ENCODE measurements at places on chromosomes 7 and 10.

GRCh38 chr7:129831424-129832058, 121.2 kb downstream of the UBE2H start:
- DNase-seq: no peak

GRCh38 chr7:37062560-37062859, 338.2 kb upstream of the AOAH start:
- no peak for DNase-seq

GRCh38 chr10:124903111-124903510, 38.8 kb upstream of the ZRANB1 start:
- DNase-seq: no peak

DNA sequence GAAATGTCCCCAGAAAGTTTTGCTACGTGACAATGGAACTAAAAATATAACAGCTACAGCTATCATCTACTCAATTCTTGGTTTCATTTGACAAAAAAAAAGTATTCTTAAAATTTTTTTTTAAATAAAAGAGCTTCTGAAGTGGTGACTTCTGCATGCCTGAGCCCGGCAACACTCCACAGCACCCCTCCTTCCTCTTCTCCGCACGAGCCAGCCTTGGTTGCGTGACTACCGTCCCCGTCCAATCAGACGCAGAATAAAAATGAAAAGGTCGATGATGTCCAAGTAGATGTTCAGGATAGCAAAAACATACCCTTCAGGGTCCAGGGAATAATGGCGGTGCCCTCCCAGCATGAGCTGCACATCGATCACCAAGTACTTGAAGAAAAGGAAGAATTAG, 34.5 kb upstream of the GATAD1 start:
- DNase-seq: no peak

DNA sequence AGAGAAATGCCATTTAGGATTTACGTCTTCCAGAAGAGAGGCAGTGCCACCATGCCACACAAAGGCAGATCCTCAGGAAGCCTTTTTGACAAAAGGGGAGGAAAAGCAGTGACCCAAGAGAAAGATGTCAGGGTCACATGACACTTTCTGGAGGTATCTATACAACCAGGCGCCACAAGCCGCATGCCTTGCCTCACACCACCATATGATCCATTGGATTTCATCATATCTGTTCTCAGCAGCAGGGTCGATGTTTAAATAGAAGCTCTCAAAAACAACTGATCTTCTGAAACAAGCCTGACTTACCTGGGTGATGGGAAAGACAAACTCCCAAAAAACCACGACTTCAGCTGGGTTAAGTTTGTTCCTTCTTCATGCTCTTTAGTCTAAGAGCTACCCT, 52.5 kb upstream of the UNC5B start:
- DNase-seq: no peak

DNA sequence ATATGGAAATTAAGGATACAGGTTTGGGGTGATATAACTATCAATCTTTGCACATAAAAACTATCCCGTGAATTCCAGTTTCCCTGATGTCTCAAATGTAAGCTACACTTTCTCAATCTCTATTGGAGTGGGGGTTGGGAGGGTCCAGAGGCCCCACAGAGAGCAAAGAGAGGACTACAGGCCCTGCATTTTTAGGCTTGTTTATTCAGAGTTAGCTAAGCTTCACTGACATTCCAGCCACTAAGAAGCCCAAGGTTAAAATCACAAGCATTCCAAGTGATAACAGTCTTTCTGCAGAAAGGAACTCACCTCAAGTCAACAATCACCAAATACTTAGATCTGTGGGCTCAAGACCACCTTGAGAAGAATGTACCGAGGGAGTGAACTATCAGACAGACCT, 31.6 kb upstream of the LAMB1 start:
- DNase-seq: no peak

GRCh38 chr7:28362812-28363211, 49.5 kb upstream of the CREB5 start:
- DNase-seq: no peak

DNA sequence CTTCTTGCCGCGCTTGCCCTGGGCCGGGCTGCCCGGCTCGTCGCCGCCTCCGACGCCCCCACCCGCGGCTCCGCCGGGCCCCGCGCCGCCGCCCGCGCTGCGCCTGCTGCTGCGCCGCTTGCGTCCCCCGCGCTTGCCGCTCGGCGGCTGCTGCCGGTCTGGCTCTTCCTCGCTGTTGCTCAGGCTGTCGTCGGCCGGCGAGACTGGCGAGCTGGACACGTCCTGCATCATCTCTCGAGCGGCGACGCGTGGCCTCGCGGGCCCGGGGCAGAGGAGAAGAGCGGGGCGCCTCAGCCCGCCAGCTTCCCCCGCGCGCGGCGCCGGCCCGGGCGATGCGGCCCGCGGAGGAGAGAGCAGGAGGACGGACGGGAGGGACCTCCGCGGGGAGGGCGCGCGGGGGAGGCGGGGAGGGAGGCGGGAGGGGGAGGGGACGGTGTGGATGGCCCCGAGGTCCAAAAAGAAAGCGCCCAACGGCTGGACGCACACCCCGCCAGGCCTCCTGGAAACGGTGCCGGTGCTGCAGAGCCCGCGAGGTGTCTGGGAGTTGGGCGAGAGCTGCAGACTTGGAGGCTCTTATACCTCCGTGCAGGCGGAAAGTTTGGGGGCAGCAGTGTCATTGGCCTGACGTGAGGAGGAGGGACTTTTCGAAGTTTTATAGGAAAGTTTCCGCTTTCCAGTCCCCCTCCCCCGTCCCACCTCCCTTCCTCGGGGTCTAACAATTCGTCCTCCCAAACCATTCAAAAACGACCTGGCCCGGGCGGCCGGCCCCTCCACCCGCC, at the start of gene TWIST1:
TWIST1 (minus strand) TSS at position 546 of the 779 bp plus-strand sequence; CDS start at position 231, 315 bp downstream.
- DNase-seq: peak; percentile 78

GRCh38 chr7:102295346-102296178, 8.9 kb downstream of the SH2B2 start:
- DNase-seq: no peak

DNA sequence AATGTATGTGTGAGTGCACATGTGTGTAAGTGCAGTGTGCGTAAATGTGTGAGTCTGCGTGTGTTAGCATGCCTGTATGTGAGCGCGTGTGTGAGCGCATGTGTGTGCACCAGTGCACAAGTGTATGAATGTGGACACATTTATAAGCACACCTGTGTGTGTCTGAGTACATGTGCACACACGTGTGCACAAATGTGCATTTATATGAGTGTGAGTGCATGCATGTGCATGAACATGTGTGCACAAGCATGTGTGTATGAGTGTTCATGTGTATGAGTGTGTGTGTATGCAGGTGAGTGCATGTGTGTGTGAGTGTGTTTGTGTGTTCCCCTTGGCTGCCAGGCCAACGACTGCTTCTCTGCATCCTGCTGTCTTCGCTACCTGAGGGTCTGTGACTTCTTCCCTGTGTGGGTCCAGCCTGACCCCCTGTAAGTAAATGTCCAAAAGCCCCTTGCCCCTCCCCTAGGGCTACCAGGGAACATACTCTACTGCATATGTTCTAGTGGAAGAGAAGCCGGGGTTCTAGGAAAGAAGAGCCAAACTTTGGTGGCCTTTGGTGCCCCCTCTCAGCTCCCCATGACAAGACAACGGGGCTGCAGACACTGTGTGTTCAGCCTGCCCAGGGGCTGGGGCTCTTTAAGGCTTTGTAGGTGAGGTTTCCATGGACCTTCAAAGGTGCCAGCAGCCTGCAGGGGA, 17.0 kb downstream of the GOLGA7B start:
- DNase-seq: no peak

DNA sequence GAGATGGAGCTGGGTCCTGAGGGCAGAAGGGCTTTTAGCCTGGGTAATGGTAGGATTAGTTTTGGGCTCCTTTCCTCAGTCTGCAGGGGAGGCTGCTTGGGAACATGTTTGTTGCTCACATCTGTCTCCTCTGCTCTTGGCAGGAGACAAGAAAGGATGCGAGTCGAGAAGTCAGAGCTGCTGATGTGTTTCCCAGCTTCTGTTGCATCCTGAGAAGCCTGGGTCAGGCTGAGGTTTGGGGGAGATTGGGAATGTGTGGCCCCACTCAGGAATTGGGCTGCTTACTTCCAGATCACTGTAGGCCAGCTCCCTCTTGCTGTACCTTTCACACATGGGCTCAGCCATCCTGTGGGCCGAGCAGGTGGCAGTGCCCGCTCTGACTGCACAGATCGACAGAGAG, 79.2 kb downstream of the CCNY start:
- DNase-seq: no peak

- no peak for DNase-seq
Observed at GRCh38 chr10:76055466-76055865, 624.0 kb downstream of the LRMDA start.

DNA sequence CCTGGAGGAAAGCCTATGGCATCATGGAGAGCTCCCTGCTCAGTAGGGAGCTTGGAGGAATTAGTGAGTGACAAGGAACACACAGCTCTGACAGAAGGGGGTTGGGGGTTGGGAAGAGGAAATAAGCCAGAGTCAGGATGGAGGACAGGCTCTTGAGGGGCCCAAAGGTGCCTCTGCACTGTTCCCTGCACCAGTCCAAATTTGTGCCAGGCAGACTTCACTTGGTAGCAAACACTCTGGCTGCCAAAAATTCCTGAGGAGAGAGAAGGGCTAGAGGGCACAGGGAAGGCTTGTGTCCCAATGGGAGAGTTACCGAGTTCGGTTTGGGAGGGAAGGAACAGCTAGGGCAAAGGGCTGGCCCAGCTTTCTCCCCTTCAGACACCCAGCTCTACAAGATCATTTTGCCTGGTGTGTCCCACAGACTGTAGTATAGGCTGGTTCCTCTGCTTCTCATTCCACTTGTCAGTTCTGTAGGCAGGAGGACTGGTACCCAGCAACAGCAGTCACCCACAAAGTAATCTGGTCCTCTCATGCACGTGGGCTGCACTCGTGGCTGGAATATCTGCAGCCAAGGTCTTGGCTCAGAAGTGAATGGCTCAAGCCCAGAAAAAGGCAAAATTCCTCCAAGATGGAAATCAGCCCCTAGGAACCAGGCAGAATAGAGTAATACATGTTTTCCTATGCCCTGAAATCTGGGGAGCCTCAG, 8.0 kb upstream of the KCNIP2 start:
- DNase-seq: no peak

GRCh38 chr10:104072786-104073185, 12.9 kb downstream of the COL17A1 start:
- DNase-seq: no peak

DNA sequence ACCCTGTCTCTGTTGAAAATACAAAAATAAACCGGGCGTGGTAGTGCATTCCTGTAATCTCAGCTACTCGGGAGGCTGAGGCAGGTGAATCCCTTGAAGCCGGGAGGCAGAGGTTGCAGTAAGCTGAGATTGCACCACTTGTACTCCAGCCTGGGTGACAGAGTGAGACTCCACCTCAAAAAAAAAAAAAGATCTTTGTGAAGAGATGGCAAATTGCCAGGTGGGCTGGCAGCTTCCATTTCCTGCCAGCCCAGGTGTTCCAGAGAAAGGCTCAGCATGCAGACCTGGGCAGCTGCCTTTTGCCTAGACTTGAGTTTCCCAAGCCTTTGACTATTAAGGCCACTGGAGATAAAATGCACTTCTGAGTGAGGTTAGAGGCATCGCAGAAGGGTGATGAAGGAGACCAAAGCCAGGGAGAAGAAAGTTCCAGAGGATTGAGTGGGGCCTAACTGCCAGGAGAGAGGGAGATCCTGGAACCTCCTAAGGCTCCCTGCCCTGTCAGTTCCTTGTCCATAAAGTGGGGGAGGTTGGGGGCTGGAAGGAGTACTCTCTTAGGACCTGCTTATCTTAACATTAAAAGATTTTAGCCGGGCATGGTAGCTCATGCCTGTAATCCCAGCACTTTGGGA, 10.0 kb upstream of the DDIT4 start:
- peak; percentile 38 for DNase-seq

- peak; percentile 53 for DNase-seq
Observed at GRCh38 chr7:909358-910329, 33.3 kb downstream of the GET4 start.

DNA sequence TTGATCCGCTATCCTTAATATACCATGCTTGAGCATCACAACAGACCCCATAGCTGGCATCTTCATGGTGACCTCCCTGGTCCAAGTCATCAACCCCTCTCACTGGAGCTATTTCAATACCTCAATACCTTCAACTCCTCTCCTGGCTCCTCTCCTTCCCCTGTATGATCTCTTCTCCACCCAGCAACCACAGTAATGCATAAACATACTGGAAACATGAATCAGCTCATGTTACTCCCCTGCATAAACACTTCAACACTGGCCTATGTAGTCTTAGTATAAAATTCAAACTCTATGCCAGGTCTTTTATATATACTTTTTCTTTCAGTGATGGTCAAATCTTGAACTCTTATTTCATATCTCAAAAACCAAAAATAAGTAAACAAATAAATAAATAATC, 31.8 kb upstream of the TMEM273 start:
- DNase-seq: no peak

DNA sequence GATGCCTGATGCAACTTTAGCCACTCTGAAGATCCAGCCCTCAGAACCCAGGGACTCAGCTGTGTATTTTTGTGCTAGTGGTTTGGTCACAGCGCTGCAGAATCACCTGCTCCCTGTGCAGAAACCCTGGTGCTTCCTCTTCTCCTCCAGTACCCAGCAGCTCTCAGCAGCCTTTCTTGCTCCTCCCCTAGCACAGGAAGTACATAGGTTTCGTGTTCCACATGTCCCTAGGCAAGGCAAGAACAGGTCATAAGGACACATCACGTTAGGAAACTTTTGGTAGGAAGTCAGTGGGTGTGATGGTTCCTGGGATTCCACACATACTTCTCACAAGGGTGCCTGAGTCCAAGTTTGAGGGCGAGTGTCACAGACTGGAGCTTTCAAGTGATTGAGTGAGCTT, 167.9 kb upstream of the PRSS1 start:
- DNase-seq: no peak

GRCh38 chr7:78151229-78151628, 352.7 kb downstream of the PHTF2 start:
- DNase-seq: no peak

- no peak for DNase-seq
Observed at GRCh38 chr10:92102601-92103213, 179.1 kb downstream of the BTAF1 start.

- no peak for DNase-seq
Observed at GRCh38 chr7:14858866-14859265, 43.7 kb downstream of the DGKB start.

- DNase-seq: no peak
Observed at GRCh38 chr10:21048068-21048467, 151.0 kb upstream of the NEBL start.

DNA sequence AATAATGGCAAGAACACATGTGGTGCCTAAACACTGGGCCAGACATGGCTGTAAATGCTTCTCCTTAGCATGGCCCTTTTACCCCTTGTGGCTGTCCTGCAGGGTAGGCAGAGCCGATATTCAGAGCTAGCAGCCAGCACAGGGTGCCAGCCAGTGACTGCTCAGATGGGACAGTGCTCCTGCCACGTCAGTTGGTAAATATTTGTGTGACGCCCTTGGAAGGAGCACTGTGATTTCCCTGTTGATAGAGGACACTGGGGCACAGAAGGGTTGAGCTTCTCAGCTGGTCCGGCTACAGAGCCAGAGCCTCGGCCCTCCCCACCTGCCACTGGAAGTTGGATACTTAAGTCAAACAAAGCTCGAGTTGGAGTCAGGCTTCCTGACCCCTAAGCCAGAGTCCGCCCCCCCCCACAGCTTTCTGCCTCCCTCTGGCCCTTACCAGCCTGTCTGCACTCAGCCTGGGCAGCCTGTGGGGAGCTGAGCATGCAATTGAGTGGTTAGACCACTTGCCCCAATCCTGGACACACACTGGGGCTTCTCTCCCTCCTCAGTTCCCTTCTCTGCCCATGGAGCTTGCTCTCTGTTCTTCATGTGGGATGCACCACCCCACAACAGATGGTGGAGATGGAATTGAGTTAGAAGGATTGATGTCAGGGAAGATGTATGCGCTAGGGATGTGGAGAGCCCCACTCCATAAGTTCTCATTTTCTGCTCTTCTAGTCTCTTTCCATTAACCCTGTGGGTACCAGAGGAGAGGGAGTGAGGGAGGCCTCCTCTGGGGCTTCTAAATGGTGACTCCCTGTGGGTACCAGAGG, 350.8 kb downstream of the PLXNA4 start:
- DNase-seq: no peak

All from right kidney (tissue), 9 donors.